Kidney (tissue), 22 donors: ENCODE measurements at places on chromosomes 5 and 9. TPM values are rescaled to one million over a fixed set of nuclear protein-coding genes. Genes with fewer than 3 reads are reported as not detected.

DNA sequence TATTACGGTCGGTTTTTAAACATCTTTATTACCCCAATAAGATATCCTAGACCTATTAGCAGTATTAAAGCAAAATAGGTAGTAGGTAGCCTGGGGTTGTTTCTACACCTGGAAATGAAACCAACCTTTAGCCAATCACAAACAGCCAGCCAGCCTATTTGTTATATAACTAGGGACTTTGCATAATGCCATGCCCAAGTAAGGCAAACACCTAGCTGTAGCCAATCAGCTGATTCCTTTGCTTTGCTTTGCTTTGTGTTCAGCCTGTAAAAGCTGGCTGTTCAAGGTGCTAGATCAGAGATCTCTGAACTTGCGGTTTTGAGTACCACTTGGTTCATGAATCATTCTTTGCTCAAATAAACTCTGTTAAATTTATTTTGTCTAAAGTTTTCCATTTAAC, 46.5 kb upstream of the SETD9 start:
- no peak for DNase-seq

FBN2 gene
- polyA plus RNA-seq = 0.11 TPM

ELAVL2 gene
- 0.19 TPM for polyA plus RNA-seq

GRCh38 chr9:92647671-92648473, 22.1 kb downstream of the IPPK start:
- no peak for DNase-seq

DNA sequence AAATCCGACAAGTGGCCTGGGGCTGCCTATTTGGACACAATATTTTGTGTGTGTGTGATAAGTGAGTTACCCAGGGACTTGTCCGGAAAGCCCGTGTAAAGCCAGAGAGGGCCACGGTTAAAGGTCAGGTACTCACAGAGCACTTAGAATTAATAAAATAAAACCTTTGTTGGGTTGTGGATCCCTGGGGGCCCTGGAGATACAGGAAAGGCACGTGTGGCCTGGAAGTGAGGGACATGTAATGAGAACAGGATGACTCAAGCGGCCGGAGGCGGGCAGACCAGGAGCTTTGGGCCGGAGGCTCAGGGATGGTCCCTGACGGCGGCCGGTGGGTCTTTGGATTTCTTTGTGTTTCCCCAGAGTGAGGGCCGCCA, 1.0 kb downstream of the DMRT2 start:
- peak; percentile 63 for DNase-seq

TEX10 gene
- 6.8 TPM for polyA plus RNA-seq

ANXA2R gene
- 2.0 TPM for polyA plus RNA-seq

- no peak for DNase-seq
Measured at GRCh38 chr5:172815631-172816030, 18.4 kb upstream of the ERGIC1 start.

GRCh38 chr5:109719978-109720377, 30.3 kb downstream of the MAN2A1 start:
- DNase-seq = no peak

DNA sequence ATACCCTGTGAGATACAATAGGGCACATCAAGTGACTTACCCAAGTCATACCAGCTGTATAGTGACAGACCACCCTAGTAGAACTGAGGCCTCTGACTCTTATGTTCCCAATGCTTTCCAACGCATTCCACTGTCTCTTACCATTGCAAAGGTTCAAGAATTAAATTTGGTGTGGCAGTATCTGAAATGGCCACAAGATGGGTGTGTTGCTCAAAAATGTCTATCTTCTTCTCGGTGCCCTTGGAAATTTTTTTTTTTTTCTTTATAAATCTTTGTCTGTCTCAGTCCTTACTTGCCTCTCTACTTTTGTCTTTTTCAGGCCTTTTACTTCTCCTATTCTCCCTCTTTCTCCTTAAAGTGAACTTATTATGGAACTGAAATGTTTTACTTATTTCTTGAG, 48.4 kb downstream of the GPR21 start:
- DNase-seq = peak; percentile 74

DNA sequence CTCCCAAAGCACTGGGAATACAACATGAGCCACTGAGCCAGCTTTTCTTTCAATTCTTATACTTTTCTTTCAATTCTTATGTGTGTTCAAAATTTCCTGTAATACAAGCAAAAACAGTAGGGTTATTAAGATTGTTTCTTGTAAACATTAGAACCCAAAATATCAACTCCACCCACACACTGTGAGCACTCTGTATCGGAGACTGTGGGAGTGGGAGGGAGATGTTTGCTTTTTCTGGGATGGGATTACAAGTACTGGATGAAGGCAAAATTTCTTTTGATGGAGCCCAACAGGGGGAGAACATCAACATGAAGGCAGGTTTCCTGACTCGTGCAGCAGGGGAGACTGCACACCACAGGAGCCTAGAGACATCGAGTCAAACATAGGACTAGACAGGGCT, 4.7 kb upstream of the CFAP90 start:
- no peak for DNase-seq

FOXD4L4 gene
- not detected for polyA plus RNA-seq

DNA sequence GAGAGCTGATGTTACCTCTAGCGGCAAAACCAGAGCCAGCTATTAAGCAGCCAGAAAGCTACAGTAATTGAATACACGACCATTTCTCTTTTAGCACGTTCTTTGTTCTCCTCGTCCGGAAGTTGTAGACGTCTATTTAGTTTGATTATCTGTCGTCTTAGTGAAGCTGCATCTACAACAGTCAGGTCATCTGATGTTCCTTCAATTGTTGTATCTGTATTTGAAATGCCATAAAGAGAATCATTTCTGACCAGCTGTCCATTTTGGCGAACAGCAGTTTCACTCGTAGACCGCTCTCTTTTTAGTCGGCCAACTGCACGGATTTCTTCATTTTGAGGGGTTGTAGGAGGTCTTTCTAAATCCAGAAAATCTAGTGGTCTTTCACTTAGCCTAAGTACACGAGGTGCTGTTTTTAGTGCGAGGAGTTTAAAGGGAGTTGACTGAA, 12.6 kb downstream of the PDE6A start:
- DNase-seq = no peak

- no peak for DNase-seq
Measured at GRCh38 chr5:150703762-150704161, 2.9 kb upstream of the RBM22 start.

- DNase-seq = no peak
Measured at GRCh38 chr5:89036704-89037489, 153.9 kb upstream of the MEF2C start.

- DNase-seq = no peak
Measured at GRCh38 chr5:78720997-78721396, 72.4 kb upstream of the LHFPL2 start.

DNA sequence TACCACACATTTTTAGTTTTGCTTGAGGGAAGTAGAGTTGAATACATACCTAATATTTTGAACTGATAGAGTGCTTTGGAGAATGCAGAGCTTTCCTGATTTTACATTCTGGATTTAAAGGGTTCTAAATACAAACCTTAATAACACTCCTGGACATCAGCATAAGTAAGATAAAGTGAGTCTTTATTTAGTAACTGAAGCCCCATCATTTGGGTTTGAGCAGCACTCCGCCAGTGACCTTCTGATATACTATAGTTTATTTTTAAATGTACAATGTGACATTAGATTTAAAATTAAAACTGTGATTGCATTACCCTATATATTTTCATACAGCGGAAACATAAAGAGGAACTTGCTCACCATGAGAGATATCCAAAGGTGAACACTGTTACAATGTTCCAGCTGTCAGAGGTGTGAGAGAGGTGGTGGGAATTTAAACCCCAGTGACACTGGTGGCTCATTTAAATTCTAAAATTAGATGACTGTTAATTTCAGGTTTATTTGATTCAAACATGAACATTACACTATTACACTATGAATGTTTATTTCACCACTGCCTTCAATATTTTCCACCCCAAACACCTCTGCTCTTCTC, 203.0 kb upstream of the PCSK5 start:
- no peak for DNase-seq

TIMD4 gene
- polyA plus RNA-seq = 2.3 TPM

DNA sequence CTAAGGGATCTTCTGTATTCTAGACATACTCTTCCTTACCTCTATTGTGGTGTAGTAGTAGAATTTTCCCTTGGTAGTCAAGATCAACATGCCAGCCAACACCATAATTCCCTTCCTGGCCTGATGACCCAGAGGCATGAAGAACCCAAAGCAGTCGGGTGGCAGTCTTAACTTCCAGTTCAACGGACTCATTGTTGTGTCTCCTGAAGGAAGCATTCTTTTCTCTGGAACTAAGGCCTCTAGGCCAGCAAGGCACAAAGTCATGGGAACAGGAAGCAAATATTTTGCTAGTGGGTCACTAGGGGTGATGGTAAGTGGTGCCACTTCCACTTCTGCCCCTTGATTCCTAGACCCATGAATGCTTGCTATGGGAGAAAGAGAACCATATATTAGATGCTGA, 55.2 kb upstream of the DAPK1 start:
- no peak for DNase-seq

BARX1 gene
- polyA plus RNA-seq = not detected

DNA sequence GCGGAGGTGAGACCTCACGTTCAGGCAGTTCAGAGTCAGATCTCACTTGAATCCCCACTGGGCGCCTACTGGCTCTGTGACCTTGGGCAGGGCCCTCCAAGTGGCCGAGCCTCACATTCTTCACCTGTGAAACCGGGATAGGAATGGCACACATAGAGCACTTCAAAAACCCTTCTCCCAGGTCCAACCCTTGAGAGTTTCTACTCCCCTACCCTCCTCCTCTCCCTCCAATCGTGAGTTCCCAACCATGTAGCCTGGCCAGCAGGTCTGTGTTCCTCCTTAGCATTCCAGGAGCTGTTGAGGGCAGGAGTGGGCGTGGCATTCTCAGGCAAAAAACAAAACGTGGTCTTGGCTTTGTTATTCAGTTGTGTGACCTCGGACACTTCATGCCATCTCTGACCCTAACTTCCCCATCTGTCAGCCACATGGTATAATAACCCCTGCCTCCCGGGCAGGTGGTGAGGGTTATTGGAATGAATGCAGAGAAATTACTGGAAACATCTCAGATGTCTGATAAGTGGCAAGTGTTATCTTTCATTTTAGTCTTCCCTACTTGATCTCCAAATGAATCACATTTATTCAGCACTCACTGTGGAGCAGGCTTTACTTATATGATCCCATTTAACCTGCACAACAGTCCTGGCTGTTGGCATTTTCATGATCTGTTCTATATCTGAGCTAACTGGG, 112.8 kb upstream of the BOD1 start:
- DNase-seq = no peak

PRDM9 gene
- polyA plus RNA-seq = not detected

LHX3 gene
- not detected for polyA plus RNA-seq

DNA sequence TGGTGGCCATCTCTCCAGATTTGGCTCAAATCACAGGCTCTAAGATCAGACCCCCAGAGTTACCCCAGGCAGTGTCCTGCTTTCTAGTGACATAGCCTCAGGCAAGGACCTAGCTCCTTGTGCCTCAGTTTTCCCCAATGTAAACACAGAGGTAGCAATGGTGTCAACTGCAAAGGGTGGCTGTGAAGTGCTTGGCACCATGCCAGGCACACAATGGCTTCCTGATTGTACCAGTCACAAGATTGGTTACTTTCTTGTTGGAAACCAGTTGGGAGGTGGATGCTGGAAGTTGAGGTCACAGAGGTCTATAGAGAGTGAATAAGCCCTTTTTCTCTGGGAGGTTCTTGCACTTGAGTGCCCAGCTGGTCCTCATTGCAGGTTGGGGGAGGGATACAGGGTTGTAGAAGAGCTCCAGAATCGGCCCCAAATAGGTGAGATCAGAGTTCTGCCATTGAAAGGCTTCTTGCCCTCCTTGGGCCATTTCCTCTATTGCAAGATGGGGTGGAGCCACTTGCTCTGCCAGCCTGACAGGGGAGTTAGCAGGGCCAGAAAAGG, 2.3 kb downstream of the STKLD1 start:
- no peak for DNase-seq

DNA sequence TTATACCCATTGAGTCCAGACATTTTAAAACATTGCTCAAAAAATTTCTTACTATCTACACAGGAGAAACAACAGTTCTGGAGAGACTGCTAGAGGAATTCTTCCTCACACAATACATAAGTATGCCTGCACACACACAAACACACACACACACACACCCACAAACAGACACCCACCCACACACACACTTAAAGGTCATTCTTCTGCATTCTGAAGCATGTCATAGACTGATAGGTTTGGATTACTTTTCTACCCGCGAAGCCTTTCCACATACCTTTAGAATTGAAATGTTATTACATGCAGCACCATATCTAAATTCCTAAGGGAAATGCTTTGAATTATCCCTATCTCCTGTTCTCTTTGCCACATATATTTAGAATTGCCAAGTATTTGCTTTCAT, 80.2 kb downstream of the FAM174A start:
- no peak for DNase-seq

KCNMB1 gene
- 2.1 TPM for polyA plus RNA-seq

GRCh38 chr5:65020492-65020891, 251.8 kb downstream of the CWC27 start:
- no peak for DNase-seq

MYORG gene
- polyA plus RNA-seq = 13.5 TPM

- no peak for DNase-seq
Measured at GRCh38 chr5:97544240-97544639, 361.2 kb upstream of the RIOK2 start.

OR13J1 gene
- polyA plus RNA-seq = not detected

GRCh38 chr9:134868751-134869553, 11.7 kb upstream of the FCN2 start:
- DNase-seq = no peak

- DNase-seq = no peak
Measured at GRCh38 chr5:87746341-87746740, 333.6 kb upstream of the CCNH start.

- DNase-seq = no peak
Measured at GRCh38 chr9:121930956-121931355, 162.2 kb downstream of the TTLL11 start.

- DNase-seq = no peak
Measured at GRCh38 chr9:90423661-90424193, 218.9 kb downstream of the DIRAS2 start.

NUTM2G gene
- not detected for polyA plus RNA-seq

LRRC19 gene
- 17.6 TPM for polyA plus RNA-seq
